ENCODE measurements at places on chromosomes 5 and 9.

DNA sequence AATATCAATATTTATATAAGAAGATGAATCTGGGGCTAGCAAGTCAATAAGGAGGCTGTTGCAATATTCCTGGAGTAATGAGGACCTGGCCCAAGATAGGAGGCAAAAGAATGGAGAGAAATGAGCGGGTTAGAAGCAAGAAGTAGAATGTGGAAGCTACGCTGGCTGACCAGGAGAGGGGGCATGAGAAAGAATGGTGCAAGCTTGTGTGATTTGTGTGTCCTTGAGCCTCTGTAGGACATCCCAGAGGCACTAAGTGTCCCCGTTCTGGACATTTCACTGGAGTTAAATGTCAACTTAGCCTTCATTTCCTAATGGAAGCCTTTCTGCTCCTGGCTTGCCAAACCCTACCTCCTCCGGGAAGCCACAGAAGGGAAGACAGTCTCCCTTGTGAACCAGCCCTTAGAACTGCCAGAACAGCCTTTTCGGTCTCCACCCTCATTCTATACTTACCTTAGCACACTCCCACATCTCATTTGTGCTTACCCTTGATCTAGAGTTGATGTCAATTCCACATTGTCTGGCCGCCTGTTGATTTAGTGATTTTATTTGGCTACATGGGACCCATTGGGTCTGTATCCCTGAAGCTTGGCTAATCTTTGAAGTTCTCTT, 6.7 kb upstream of the PDE6A start:
- no peak for DNase-seq

- no peak for DNase-seq
Measured at GRCh38 chr9:124652615-124653393, 118.3 kb downstream of the NR6A1 start.

- no peak for DNase-seq
Measured at GRCh38 chr9:95040106-95040505, 277.4 kb downstream of the FANCC start.

DNA sequence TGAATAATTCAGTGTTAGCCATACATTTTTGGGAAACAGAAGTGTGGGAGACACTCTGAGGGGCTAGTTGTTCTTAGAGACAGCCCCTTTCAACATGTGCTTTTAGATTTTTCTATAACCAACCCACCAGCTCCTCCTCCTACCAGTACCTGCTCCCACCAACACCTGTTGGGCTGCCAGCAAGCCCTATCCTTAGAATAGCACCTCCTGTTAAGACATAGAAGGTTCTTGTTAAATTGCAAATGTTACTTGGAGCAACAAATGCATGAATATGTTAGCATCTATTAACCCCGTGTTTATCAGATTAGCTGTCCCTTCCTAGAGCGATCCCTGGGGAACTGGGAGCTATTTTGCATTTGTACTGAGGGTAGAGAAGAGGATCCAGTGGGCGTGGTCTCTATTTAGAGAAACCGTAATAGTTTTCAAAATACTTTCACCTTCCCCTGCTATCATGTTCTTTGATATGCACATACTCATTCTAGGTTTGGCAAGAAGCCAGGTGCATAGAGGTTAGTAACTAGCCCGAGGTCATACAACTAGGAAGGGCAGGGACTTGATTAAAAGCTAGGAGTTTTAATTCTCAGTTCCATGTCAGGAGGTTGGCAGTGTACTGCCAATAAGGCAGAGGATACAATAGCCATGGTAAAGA, 334.4 kb downstream of the KCTD16 start:
- no peak for DNase-seq

GRCh38 chr5:34756781-34757624, 82.0 kb upstream of the TTC23L start:
- no peak for DNase-seq

DNA sequence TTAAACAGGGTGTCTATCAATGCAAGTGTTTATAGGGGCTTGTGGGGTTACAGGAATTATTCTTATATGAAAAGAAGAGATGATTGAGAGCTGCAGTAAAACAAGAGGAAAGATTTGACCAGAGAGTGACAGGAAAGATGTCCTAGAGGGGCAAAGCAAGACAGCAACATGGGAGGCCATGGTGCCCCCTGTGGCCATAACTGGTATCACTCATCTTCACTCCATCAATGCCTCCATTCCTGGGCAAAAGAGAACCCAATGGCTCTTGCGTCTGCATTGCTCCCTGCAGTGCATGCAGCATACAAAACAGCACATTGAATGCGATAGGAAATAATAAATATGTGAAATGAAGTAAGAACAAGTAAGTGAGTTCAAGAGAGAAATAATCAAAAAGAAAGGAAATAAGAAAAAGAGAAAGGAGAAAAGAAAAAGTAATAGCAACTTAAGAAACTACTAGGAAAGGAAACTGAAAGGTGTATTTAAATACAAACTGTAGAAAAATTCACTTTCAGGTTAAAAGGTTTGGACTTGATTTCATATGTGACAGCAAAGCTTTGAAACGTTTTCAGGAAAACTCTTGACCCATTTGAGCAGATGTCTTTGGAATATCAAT, 206.6 kb downstream of the SEMA5A start:
- no peak for DNase-seq

GRCh38 chr9:126756238-126756637, 48.6 kb upstream of the ZBTB43 start:
- DNase-seq: no peak

- no peak for DNase-seq
Measured at GRCh38 chr9:107614765-107615164, 125.2 kb upstream of the KLF4 start.

GRCh38 chr9:131585375-131585774, 40.1 kb downstream of the PRRT1B start:
- peak; percentile 42 for DNase-seq

DNA sequence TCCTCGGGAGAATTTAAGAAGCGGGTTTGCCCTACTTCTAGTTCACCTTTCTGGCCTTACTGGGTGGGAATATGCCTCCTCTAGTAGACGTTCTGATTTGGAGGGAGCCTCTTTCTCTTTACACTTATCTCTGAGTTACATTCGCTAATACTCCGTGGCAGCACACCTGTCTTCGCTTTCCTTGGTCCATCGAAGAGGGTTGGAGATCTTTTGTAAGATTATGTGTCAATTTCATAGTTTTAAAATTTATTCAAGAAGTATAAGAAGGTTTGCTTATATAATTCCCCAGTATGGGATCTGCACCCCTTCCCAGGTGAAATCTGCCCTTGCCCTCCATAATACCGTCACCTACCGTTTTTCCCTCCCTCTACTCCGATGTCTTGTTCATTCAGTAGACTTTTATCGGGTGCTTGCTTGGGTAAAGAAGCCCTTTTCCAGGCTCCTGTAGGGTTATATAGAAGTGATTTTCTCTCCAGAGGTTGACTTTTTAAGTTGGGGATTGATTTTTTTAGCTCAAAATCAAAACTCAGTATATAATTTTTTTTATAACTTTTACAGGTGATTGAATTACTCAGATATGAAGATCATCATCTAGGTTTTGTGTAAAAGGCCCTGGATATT, 1.1 kb downstream of the GPBP1 start:
- DNase-seq: no peak

GRCh38 chr9:114446672-114447450, 58.4 kb downstream of the WHRN start:
- no peak for DNase-seq

- no peak for DNase-seq
Measured at GRCh38 chr9:13478160-13478559, 198.7 kb upstream of the MPDZ start.

- DNase-seq: no peak
Measured at GRCh38 chr9:79447762-79448161, 124.0 kb upstream of the TLE4 start.

DNA sequence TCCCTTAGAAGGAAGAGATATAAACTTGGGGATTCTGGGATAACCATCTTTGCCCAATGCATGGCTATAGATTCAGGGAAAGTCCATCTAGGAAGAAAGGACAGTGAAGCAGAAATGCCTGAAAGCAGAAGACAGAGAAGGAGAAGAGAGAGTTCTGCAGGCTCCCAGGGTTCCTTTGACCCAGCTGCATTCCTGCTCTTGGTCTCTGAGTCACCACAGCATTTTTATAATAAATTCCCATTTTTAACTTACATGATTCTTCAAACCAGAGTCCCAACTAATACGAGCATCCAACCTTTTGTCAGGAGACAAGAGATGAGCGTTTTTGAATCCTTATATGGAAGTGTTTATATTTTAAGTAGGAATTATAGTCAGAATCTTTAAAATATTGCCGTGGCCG, 12.0 kb upstream of the AOPEP start:
- DNase-seq: no peak

DNA sequence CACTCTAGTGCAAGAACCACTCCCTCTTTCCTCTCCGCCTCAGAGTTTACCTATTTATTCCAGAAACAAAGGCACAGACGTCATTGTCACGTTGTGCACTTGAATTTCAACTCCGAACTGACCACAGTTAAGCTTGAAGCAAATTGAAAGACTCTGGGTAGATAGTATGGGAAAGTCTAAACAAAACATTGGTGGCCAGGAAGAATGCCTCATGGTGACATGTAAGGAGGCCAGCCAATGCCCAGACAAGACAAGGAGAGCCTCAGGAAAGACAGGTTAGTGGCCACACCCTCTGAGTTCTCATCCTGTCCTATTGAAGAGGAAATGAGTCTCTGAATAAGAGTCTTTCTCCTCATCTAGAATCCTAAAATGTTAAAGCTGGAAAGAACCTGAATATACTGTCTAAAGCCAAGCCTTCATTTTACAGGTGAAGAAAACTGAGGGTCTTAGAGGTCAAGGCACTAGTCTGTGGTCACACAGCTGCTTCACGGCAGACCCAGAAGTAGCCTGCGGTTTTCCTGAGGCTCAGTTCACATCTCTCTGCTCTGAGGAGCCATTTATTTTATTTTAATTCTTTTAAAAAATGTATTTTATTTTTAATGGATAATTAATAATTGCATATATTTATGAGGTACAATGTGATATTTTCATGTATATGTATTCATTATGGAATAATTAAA, 30.2 kb downstream of the ZFAND5 start:
- no peak for DNase-seq

DNA sequence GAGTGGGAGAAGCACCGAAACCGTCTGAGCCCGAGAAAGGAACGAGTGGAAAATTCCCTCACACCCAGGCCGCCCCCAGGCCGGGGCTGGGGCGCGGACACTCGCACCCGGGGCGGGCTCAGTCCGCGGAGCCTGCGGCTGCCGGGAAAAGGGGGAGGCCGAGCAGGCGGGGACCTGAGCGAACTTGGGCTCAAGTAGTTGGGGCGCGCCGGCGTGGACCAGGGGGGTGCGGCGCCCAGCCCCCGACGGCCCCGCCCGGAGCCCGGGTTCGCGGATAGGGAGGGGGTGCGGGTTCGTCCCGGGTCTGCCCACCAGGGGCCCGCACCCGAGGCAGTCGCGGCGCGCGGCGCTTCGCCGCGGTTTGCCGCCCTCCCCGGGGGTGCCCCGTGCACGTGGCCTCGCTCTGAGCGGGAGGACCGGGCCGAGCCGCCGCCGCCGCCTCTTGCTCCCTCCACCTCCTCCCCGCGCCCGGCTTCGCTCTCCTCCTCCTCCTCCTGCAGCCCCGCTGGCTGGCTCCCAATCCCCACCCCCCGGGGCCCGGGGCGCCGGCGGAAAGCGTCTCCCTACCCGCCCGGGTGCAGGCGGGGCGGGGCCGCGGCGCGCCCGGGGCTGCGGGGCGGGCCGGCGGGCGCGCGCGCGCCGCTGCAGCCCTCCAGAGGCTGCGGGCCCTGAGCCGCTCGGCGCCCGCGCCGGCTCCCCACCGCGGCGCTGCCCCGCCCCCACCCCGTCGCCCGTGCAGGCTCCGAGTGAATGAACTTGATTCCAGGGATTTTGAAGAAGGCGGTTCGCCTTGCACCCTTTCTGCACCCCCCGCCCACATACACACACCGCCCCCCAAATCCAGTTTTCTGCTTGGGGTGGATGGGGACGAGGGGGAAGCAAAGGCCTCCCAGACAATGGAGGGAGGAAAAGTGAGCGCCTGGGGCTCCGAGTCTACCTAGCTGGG, 1.3 kb upstream of the NFIB start:
- DNase-seq: peak; percentile 28

DNA sequence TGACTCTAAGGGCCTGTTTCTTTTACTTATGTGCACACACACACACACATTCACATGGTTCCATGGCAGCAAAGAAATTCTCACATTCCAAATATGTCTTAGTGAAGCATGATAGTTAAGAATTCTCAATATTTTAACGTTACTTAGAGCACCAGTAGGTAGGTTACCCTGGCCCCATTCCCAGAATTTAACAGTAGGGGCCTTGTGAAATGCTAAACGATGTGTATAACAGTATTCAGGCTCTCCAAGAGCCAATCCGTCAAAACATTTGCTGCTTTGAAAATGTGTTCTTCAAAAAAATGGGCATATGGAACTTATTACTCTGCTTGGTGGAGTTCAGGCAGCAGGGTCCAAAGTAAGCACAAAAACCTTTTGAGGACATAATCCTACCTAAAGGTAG, 93.7 kb upstream of the DAB2 start:
- DNase-seq: no peak

DNA sequence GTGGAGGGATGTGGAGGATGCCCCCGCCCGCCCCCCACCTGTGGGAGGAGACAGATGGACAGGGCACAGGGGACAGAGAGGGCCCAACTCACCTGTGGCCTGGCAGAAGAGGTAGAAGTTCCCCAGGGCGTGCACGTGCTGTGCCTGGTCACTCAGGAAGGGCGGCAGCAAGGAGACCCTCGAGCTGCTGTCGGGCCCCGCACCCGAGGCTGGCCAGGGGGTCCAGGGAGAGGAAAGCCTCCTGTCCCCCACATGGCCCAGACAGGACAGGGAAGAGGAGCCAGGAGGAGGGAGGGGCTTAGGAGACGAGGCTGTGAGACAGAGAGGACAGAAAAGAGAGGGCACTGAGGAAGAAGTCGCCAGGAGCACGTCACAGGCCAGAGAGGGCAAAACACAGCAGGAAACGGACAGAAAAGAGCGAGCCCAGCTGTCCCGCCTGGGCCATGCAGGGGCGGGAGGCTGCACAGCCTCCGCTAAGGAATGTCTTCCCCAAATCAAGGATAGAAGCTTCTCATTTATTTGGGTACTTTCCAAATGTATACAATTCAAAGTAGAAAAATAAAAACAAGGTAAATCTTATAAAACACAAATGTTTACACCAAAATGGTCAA, 58.5 kb downstream of the SECISBP2 start:
- DNase-seq: no peak

DNA sequence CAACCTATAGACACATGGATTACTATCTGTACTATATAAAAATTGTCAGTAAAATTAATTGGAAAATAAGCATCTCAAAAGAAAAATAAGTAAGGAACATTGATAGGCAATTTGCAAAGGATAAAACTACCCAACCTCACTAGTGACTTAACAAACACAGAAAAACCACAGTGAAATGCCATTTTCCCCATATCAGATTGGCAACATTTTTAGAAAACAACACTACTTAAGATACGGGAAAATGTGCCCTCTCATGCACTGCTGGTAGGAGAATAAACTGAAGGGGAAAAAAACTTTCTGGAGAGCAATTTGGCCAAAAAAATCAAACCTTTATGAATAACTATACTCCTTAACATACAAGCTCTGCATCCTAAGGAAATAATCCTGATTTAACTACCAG, 254.0 kb downstream of the DEPDC1B start:
- DNase-seq: no peak

DNA sequence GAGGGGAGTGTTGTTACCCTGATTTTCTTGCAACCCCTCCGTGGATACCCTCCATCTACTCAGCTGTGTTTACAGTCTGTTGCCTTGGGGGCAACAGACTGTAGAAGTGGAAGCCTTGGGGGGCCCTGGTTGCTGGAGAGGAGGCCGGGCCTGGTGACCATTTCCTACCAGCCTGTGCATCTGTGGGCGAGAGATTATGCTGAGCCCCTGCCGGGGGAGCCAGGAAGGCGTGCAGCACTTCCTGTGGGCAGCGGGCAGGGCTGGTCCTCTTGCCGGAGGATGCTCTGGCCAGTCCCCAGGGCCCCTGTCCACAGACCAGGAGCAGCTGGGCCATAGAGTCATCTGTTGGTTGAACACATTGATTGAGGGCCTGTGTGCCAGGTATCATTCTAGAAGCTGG, 11.1 kb downstream of the ERGIC1 start:
- DNase-seq: no peak

Measured in stimulated activated CD4-positive, alpha-beta T cell treated with anti-CD3 and anti-CD28 coated beads, Interleukin-2, amount 100 ng/mL, for 24 hours (primary cell).